ENCODE measurements at places on chromosomes 7 and 10. TPM values are rescaled to one million over a fixed set of nuclear protein-coding genes. Genes with fewer than 3 reads are reported as not detected.

Gene ITGB8
- 1.4 TPM for total RNA-seq

Gene ATOH7
- 0.15 TPM for total RNA-seq

Gene COL1A2
- not detected for total RNA-seq

Gene DLX5
- not detected for total RNA-seq

Gene SPDYE18
- 0.28 TPM for total RNA-seq

Gene TFR2
- total RNA-seq = 2.6 TPM

Gene FFAR4
- 0.13 TPM for total RNA-seq

Gene SERPINE1
- total RNA-seq = 1,785 TPM

Gene CASP7
- 26.6 TPM for total RNA-seq

Gene PGAM2
- total RNA-seq = not detected

Gene LIPF
- total RNA-seq = not detected

Gene ACHE
- total RNA-seq = 2.1 TPM

Gene TMEM130
- total RNA-seq = 0.29 TPM

Gene NME8
- not detected for total RNA-seq

Gene GALNT17
- not detected for total RNA-seq

Gene RPP38
- total RNA-seq = 33.6 TPM

Gene GIMAP4
- total RNA-seq = not detected

Gene PRR15
- 3.8 TPM for total RNA-seq

Gene RAB19
- total RNA-seq = not detected

Gene SLC13A1
- not detected for total RNA-seq

Gene TMEM270
- 0.22 TPM for total RNA-seq

Gene CNPY1
- not detected for total RNA-seq

Gene GIMAP2
- not detected for total RNA-seq

Gene RSPH10B
- 0.11 TPM for total RNA-seq

Gene ZNF398
- 9.3 TPM for total RNA-seq

Data from A549 treated with Mapracorat at 1 μM for 4 hours (cell line).